Activated CD4-positive, alpha-beta T cell treated with anti-CD3 and anti-CD28 coated beads, Interleukin-2, amount 50 U/mL, for 4 hours (primary cell): ENCODE measurements at places on chromosomes 16 and 17.

DNA sequence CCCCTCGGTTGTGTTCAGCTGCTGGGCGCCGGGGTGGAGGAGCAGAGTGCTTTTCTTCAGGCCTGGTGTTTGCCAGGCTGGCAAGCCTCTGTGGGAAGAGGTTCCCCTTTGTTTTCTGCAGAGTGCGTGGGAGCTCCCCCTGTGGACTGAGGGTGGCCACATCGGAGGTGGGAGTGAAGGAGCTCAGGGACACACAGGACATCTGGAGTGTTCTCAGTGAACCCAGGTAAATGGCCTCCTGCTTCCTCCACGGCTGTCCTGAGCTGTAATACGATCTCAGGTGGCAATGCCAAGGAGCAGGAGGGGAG is 39.2 kb upstream of the IRF8 start:
- no peak for DNase-seq

- DNase-seq = no peak
These were observed 26.1 kb downstream of the LRRC75A start for GRCh38 chr17:16465861-16466338.

DNA sequence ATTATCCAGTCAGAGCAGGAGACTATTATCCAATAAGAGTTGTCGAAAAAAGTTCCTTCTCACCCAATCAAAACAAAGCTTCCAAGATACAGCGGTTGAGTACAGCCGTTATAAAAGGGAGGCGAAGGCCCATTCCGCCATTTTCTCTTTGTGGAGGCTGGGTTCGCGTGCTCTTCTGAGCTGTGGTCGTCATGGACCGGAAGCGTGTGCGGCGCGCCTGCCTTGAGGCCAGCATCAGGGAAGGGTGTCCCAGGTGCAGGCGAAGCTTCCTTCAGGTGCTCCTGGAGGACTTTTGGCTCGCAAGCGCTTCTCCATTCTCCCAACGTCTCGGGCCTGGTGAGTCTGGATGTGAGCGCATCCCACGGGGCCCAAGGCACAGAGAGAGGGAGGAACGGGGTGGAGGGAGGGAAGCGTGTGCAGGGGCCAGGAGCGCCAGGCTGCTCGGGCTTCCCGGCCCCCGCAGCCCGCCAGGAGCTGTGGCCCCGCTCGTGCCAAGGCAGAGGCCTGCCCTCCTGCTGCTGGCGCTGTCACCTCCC is 99.2 kb downstream of the GOSR1 start:
- DNase-seq = no peak

GRCh38 chr16:22670044-22670536 is 143.9 kb upstream of the HS3ST2 start:
- no peak for DNase-seq

DNA sequence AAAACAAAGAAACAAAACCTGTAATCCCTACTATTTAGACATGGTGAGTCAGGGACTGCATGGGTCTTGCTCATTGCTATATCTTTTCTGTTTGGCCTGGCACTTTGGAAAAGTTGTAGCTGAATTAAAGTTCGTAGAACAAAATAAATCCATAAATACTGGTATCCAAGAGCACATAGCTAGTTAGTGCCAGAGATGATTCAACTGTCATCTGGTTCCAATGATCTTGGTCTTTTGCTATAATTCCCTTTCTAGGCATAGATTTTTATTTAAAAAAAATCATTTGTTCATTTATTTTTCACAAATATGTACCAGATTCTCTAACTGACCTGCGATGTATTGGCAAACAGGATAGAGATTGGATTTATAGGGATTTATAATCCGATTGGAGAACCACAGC is 1436.1 kb upstream of the GOT2 start:
- no peak for DNase-seq
